NCI-H2081 (cell line): ENCODE measurements at places on chromosomes 4 and X.
A peak's percentile ranks its signal among the peaks of the same experiment; 100 is the strongest.

DNA sequence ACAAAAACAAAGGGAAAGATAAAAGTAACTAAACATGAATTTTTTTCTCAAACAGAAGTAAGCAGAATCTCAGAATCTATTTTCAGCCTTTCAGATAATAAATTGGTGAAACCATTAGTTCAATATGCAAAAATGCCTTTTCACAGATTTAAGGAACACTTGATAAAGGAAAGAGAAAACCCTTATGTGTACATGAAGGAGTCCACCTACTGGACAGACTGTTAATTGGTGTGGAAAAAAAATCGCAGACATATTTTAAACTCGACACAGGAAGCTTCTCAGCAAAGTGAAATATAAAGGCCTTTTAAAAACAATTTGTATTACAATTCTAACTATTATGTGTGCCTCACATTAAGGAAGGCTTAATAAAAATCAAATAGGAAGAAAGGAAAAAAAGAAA lies 22.3 kb downstream of the COX7B2 start:
- DNase-seq, result no peak

GRCh38 chrX:12701628-12702027 lies 89.6 kb upstream of the PRPS2 start:
- peak; percentile 89 for DNase-seq

GRCh38 chrX:13448941-13449340 lies 120.5 kb upstream of the EGFL6 start:
- DNase-seq, result no peak

- no peak for DNase-seq
These were observed 90.4 kb upstream of the HPRT1 start for GRCh38 chrX:134369576-134369975.

DNA sequence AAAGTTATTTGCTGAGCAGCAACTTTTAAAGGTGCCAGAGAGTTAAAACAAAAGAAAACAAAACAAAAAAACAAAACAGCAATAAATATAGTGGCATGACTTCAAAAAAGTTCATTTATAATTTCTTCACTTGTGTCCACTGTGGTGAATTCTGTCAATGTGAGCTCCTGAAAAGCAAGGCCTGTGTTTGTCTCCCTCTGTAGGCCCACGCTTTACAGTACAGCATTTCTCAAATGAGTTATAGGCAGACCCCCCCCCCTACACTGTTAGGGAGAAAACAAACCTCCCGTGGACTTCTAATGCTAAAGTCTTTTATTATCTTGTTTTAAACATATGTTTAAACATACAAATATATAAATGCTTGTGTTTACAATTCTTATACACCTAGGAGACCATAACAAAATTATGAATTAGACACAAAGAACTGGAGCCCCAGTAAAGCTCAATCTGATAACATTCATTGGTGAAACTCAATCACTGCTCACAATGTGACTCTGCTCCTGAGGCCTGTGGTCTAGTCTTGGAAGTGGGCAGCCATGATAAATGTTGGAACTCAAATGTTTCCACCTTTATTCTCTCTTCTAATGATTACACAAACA lies 47.0 kb upstream of the SCOC start:
- DNase-seq, result peak; percentile 17

DNA sequence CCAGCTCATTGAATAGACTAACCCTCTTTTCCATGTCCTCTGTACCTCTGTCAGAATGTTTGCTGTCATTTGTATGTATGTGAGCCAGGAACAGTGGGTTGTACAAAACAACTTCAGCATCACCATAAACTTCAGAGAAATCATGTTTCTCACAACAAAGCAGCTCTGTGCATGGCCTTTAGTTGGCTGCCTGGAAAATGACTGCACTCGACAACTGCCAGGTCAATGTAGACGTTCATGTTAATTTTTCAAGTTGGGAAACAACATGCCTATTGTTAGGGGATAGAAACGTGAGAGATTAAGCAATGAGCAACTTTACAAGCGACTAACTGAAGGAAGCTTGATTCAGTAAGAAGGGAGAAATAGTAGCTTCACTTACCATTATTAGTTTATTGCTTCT lies 17.9 kb upstream of the CXCL11 start:
- DNase-seq, result no peak

GRCh38 chr4:152104901-152105357 lies 344.1 kb upstream of the GATB start:
- DNase-seq, result no peak

DNA sequence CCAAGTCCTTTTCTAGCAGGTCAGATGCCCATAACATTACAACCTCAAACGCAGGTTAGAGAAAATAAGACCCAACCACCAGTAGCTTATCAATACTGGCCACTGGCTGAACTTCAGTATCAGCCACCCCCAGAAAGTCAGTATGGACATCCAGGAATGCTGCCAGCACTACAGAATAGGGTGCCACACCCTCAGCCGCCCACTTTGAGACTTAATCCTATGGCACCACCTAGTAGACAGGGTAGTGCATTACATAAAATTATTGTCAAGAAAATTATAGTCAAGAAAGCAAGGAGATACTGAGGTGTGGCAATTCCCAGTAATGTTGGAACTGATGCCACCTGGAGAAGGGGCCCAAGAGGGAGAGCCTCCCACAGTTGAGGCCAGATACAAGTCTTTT lies 19.9 kb upstream of the TRIM61 start:
- no peak for DNase-seq

DNA sequence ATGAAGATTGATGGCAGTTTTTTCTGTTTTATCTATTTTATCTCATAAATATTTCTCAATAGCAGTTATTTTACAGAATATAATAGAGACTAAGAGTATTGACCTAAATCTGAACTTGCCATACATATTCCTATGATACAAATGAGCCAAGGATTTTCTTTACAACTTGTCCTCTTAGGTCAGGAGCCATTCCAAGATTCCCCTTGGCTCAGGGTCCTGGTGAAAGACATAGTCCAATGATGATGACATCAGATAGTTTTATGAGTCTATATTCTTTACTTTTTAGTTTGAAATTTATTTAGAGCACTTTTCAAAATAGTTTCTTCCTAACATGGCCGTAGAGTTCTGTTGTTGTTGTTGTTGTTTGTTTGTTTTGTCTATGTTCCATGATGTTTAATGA lies 869.1 kb upstream of the GRID2 start:
- no peak for DNase-seq

DNA sequence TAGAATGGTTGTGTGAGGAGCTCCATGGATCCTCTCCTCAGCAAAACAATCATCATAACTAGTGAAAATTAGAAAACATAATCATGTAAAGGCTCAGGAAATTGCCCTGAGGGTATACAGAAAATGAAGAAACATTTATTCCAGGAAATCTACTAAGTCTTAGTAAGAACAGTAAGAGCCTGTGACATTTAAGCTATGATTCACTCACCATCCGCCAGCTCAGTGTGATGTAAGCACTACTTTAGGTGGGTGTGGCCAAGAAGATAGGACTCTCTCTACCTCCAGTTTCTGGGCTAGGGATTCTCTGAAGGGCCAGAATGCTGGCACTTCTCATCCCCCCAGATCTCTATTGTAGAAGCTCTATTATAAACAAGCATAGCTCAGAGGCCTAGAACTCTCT lies 147.5 kb downstream of the DLG3 start:
- DNase-seq, result no peak

GRCh38 chr4:6730603-6731317 lies 14.8 kb downstream of the BLOC1S4 start:
- DNase-seq, result no peak

DNA sequence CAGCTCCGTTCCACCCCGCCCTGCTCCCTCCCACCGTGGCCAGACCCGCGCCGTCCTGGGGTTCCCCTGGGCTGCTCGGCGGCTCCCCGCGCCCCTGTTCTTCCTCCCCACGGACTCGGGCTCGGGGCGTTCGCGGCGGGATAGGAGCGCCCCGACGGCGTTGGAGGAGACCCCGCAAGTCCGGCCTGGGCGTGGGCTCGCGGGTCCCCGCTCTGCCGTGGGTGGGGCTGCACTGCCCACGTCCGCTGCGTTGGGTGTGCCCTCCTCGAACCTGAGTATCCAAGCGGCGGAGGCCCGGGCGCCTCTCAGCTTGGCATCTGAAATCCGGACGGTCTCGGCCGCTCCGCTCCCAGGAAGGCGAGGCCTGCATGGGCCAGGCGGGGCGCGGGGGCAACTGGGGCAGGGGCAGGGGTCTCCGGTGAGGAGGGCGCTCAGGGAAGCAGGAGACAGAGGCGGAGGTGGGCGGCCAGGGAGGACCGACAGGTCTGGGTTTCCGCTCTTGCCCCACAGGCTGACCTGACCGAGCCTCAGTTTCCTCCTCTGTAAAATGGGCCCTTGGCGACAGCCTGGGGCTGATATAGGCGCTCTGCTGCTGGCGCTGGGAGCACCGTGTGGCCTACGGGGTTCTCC lies 12.0 kb upstream of the NAT8L start:
- no peak for DNase-seq

DNA sequence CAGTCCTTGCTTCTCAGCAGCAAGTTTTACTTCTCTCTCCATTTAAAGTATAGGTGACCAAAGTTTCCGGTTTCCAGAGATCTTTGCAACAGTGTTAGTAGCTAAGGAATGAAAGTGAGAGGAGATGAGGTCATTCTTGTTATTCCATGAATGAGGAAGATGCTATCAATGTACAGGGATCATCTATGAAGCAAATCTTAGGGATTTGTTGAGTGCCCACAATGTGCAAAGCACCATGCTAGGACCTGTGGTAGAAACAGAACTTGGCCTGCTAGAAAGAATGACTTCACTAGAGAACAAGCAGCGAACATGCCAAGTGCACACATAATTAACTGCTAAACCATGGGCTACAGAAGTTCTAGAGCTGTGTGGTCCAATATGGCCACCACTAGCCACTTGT lies 112.5 kb downstream of the MID1 start:
- DNase-seq, result no peak

GRCh38 chrX:111181951-111182350 lies 86.0 kb downstream of the PAK3 start:
- DNase-seq, result peak; percentile 83

DNA sequence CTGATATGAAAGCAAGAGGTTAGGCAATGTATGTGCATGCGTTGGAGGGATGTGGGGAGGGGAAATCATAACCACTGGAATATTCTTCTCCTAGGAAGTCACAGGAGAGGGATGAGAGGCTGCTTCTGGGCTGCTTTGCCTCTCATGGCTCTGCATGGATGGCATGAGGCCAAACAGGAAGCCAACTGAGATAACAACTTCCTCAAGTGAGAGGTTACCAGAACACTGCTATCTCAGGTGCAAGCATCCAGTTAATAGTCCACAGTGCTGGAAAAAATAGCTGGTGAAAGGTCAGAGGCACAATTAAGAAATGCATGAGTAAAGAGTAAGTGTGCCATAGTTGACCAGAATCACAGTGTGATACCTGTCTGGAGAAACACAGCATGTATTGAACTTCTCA lies 113.3 kb downstream of the ELOVL6 start:
- DNase-seq, result no peak

DNA sequence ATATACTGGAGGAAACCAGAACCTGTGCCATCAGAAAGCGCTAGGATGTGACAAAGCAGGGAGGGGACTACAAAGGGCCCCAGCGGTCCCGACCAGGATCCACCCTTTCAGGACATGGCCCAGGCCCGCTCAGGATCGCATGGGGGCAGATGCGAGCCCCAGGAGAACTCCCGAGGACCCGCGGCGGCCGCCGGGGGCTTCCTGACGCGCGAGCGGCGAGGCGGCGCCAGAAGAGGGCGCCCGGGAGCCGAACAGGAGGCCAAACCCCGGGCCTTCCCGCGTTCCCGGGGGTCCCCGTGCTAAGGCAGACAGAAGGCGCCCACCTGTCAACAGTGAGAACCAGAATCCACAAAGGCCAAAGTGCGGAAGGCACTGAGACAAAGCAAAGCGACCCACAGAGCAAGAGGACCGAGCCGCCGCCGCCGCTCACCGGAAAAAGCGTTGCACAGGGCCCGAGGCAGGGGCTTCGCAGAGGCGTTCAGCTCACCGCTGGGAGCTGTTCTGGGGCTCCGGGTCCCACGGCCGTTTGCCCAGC lies 7.3 kb upstream of the OPN1LW start:
- DNase-seq, result peak; percentile 11

GRCh38 chrX:153488231-153488914 lies 6.4 kb upstream of the BGN start:
- no peak for DNase-seq

DNA sequence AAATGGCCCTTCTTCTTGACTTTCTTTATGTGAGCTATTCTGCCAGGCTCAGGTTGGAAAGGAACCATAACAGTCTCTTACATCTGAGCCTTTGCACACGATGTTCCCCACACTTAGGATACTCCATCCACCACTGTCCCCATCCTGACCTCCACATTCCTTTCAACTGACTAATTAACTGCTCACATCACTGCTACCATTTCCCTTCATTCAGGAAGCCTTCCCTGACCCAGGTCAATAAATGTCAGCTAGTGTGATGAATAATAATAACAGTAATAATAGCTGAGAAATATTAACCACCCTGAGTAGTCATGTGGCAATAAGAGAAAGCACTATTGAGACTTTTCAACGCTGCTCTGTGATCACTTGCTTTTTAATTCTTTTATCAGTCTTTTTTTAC lies 291.7 kb downstream of the KCNIP4 start:
- DNase-seq, result no peak

- DNase-seq, result no peak
These were observed 1.8 kb upstream of the NAA15 start for GRCh38 chr4:139299536-139299935.

GRCh38 chr4:26130841-26131432 lies 189.9 kb upstream of the RBPJ start:
- DNase-seq, result no peak

GRCh38 chr4:140757232-140757630 lies 1.0 kb upstream of the TBC1D9 start:
- no peak for DNase-seq

- peak; percentile 41 for DNase-seq
These were observed 11.6 kb downstream of the PDZD4 start for GRCh38 chrX:153818571-153819383.

- DNase-seq, result no peak
These were observed 601 bp upstream of the TCEANC start for GRCh38 chrX:13652287-13652793.

DNA sequence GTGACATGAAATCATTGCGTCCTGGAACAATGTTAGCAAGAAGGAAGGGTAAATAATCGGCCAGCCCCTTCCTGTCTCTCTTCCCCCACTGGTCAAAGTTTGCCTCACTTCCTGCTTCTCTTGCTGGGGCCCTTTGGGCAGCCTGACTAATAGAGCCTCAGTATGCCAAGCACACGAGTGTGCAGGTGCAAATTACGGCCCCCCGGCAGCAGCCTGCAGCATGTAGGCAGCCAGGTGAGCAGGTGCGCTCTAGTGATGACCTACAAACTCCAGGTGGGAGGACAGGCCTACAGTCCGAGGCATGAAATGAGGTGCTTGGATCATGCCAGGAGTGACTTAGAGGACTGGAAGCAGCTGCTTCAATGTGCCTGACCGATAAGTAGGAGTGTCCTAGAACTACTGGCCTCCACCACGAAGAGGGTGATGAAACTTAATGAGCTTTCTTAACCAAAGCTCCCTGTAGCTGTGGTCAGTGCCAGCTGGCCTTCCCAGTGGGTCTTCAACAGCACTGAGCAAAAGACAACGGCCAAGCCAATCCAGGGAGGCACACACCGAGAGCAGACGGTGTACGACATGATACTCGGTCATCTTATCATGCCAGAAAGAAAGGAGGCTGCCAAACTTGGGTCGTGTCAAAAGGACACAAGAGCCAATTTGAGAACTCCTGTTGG lies 26.1 kb upstream of the FAT1 start:
- DNase-seq, result no peak

- no peak for DNase-seq
These were observed 60.8 kb downstream of the REPS2 start for GRCh38 chrX:17007134-17007768.

GRCh38 chr4:93540562-93540961 lies 288.0 kb upstream of the ATOH1 start:
- no peak for DNase-seq

- no peak for DNase-seq
These were observed 52.4 kb downstream of the AFF2 start for GRCh38 chrX:148552775-148553174.

- no peak for DNase-seq
These were observed 57.3 kb upstream of the FAM9B start for GRCh38 chrX:9091258-9091657.
